ENCODE measurements at places on chromosomes 16 and 17. TPM values are rescaled to one million over a fixed set of nuclear protein-coding genes. Genes with fewer than 3 reads are reported as not detected.

The STX8 gene
- 77.2 TPM for total RNA-seq

The HAS3 gene
- total RNA-seq, result 45.9 TPM

The HYDIN gene
- total RNA-seq, result 0.52 TPM

The MRM1 gene
- 19.9 TPM for total RNA-seq

The KCNH6 gene
- total RNA-seq, result not detected

The CDRT15L2 gene
- not detected for total RNA-seq

The SYNGR2 gene
- 175 TPM for total RNA-seq

The MARF1 gene
- 8.8 TPM for total RNA-seq

The KIF18B gene
- 33.4 TPM for total RNA-seq

The ASPHD1 gene
- total RNA-seq, result 26.0 TPM

The CTDNEP1 gene
- 208 TPM for total RNA-seq

The AATF gene
- total RNA-seq, result 139 TPM

The ATXN7L3 gene
- 64.7 TPM for total RNA-seq

The PIMREG gene
- total RNA-seq, result 45.7 TPM

The PLXDC1 gene
- 0.81 TPM for total RNA-seq

The SYT17 gene
- total RNA-seq, result 11.6 TPM

The KRT20 gene
- 0.47 TPM for total RNA-seq

The PROCA1 gene
- total RNA-seq, result 1.4 TPM

The ZC3H7A gene
- total RNA-seq, result 24.7 TPM

The DPEP1 gene
- 1.3 TPM for total RNA-seq

The BICDL2 gene
- not detected for total RNA-seq

The CBX1 gene
- 89.1 TPM for total RNA-seq

The CBX4 gene
- total RNA-seq, result 30.0 TPM

The PRAC2 gene
- not detected for total RNA-seq

The GALNS gene
- total RNA-seq, result 37.9 TPM

The FDXR gene
- 59.9 TPM for total RNA-seq

The PTRH2 gene
- total RNA-seq, result 103 TPM

The PRKCB gene
- total RNA-seq, result 0.24 TPM

The MYH13 gene
- not detected for total RNA-seq

The POLR2A gene
- total RNA-seq, result 80.5 TPM

The KRT12 gene
- total RNA-seq, result not detected

The C17orf78 gene
- total RNA-seq, result not detected

The ANKRD40CL gene
- not detected for total RNA-seq

The OMG gene
- total RNA-seq, result not detected
